Stomach (tissue), 19 donors: ENCODE measurements at places on chromosomes 3 and 15. TPM values are rescaled to one million over a fixed set of nuclear protein-coding genes. Genes with fewer than 3 reads are reported as not detected.

CLDN11 gene
- not detected for total RNA-seq

CLSTN2 gene
- total RNA-seq, result 2.0 TPM

- DNase-seq, result no peak
Observed at GRCh38 chr3:190166948-190167347, 46.3 kb upstream of the P3H2 start.

- DNase-seq, result no peak
Observed at GRCh38 chr15:91752081-91752785, 101.3 kb upstream of the SLCO3A1 start.

DNA sequence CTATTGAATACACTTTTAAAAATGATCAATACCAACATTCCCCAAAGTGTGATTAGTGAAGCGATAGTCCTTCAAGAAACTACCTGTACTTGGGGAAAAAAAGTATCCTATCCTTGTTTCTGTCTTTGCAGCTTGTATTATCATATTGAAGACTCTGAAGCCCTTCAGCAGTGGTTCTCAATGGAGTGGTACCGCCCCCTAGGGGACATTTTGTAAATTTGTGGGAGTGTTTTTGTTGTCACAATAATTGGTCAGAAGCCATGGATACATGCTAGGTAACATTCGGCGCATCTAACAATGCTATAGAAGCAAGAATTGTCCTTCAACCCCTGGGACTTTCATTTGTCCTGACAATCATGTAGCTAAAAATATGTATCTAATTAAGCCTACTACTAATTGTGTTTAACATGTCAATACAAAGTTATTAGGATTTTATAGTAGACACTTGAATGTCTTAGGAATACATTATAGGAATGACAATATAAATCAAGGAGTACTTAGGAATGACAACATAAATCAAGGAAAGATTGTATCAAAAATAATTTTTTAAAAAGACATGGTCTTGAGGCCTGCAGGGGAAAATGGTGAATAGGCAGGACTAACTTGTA is 53.7 kb downstream of the NMD3 start:
- DNase-seq, result no peak

- peak; percentile 38 for DNase-seq
Observed at GRCh38 chr15:77557144-77557543, 75.6 kb downstream of the LINGO1 start.

BNC1 gene
- total RNA-seq, result 0.55 TPM

CLDN18 gene
- 931 TPM for total RNA-seq

SUCNR1 gene
- total RNA-seq, result 0.92 TPM

DNA sequence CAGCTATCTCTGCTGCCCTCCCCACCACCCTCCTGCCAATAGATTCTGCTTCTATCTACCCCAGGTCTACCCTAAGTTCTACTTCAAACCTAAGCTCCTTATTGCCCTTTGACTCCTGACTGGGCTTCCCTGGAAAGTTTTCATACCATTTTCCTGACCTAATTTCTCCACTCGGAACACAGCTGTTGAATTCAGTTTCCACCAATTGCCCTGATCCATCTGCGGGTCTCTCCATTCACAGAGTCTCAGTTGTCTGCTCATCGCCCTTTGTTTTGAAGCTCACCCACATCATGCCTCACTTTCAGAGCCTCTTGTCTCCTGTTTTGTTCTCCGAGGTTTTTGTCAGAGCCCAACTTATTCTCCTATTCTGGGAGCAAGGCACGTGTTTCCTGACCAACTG is 56.8 kb upstream of the ABI3BP start:
- DNase-seq, result no peak

ALS2CL gene
- 45.6 TPM for total RNA-seq

GRCh38 chr3:51434746-51435327 is 43.8 kb downstream of the RBM15B start:
- DNase-seq, result peak; percentile 42

CPNE9 gene
- total RNA-seq, result not detected

DNA sequence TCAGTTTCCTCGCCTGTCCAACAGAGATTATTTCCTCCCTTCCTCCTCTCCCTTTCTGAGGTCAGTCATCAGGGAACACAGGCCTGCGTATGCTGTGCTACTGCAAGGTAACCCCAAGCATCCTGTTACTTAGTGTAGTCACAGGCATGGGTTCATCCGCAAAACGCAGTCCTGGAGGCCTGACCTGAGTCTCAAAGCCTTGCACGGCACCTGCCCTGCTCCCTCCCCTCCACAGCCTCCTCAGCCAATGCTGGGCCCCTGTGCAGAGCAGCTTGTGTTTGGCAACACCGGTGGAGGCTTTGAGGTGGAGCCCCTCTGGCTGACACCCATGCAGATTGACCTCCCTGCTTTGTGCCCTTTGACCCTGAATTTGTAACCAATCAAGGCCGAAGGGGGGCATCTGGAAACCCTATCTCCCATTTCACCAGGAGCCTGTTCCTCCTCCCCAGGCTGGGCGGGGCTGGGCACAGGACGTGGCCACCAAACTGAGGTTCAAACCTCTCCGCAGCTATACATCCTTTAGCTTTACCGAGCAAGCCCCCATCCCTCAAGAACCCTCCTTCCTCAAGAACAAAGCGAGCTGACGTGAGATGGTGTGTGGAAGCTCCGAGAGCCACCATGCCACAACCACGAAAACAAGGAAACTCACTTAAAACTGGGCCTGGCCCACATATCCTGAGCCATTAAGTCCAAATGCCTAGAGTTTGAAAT is 21.5 kb downstream of the TKT start:
- DNase-seq, result no peak

DNA sequence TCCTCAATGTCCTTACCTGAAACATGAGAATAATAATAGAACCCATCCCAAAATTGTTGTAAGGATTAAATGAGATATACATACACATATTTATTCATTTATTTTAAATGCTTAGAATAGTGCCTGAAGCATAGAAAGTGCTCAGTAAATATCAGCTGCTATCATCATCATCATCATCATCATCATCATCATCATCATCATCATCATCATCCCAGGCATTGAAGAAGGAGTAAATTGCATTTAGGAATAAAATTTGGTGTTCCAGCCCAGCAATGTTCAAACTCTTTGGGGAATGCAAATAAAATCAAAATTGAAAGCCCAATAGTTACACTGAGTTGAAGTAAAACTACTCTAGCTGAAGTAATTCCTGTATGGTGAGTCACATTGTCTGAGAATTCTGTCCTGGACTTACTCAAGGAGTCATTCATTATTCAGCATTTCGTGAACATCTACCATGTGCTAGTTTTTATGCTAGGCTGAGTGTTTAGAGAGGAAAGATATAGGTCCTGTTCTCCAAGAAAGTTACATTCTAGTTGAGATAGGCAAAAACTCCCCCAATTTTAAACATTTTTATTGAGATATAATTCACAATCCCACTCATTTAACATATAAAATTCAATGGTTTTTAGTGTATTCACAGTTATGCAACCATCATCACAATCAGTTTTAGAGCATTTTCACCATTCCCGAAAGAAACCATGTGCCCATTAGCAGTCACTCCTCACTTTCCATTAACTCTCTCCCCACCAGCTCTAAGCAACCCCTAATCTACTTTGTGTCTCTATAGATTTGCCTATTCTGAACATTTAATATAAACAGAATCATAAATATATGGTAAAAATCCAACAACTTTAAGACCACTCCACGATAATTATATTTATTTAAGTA is 107.2 kb downstream of the FRMD5 start:
- no peak for DNase-seq

DNA sequence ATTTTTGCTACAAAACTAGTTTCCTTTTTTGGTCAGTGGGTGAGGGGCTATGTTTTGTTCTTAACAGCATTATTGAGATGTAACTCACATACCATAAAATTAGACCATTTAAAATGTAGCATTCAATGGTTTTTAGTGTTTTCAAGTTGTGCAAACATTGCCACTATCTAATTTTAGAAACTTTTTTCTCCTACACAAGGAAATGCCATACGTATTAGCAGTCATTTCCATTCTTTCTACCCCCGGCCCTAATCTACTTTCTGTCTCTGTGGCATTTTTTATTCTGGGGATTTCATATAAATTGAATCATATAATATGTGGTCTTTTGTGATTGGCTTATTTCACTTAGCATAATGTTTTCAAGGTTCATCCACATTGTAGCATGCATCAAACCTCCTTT is 55.0 kb upstream of the TIPARP start:
- no peak for DNase-seq

DNA sequence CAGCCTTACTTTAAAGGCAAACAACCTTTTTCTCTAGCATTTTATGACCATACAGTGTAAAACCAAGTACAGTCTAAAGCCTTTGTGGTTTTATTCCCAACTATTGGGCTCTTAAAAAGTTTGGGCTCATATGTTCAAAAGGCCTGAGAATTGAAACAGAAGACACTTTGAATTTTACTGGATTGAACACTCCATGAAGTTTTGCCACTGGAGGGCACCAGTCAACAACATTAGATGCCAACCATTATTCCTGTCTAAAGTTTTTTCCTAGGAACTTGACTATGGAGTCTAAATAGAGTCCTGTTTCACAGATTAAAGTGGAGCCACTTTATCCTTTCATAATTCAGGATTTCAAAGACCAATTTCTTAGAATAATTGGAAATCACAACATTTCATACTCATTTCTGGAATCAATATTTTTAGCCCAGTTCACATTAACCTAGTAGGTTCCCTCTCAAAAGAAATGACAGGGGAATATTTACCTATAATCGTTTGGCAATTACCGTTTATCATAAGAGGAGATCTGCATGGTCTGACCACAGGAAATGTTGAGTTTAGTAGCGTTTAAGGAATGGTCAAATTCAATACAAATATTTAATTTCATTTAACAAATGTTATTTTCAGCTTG is 244.1 kb upstream of the PDZRN3 start:
- peak; percentile 41 for DNase-seq

- peak; percentile 43 for DNase-seq
Observed at GRCh38 chr3:81352867-81353266, 408.6 kb downstream of the GBE1 start.

DNA sequence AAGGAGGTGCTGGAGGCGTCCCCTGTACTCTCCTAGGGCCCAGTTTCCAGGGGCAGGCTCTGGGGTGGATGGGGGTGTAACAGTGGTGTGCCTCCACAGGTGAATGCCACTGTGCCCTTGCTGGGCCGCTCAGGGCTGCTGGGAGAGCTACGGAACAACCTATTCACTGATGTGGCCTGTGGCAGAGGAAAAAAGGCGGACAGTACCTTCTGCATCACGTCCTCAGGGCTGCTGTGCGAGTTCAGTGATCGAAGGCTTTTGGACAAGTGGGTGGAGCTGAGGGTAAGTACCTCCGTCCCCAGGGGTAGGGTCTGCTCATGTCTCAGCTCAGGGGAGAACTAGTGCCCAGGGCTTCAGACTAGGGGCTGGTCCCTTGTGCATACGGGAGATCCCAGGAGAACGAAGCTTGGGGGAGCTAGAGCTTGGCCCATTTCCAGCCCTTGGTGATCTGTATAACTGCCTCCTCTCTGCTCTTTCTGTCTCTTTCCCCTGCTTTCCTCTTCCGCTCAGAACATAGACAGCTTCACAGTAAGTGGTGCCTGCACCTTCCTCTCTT is 15.0 kb upstream of the JMJD7 start:
- no peak for DNase-seq

GRCh38 chr15:98755138-98755537 is 106.8 kb downstream of the IGF1R start:
- DNase-seq, result no peak

LIPH gene
- 60.0 TPM for total RNA-seq

DNA sequence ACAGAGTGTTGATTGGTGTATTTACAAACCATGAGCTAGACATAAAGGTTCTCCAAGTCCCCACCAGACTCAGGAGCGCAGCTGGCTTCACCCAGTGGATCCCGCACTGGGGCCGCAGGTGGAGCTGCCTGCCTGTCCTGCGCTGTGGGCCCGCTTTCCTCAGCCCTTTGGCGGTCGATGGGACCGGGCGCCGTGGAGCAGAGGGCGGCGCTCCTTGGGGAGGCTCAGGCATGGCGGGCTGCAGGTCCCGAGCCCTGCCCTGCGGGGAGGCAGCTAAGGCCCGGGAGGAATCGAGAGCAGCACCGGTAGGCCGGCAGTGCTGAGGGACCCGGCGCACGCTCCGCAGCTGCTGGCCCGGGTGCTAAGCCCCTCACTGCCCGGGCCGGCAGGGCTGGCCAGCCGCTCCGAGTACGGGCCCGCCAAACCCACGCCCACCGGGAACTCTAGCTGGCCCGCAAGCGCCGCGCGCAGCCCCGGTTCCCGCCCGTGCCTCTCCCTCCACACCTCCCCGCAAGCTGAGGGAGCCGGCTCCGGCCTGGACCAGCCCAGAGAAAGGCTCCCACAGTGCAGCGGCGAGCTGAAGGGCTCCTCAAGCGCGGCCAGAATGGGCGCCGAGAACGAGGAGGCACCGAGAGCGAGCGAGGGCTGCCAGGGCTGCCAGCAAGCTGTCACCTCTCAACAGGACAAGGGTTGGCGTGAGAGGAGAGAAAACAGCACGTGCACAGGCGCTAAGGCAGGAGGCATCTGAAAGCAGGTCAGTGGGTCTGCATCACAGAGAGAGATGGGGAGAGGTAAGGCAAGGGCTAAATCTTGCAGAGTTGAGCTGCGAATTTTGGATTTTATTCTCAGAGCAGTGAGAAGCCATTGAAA is 5.9 kb upstream of the EPB42 start:
- no peak for DNase-seq

GRCh38 chr15:65094294-65094995 is 17.9 kb downstream of the KBTBD13 start:
- no peak for DNase-seq

GRCh38 chr3:14773691-14774128 is 45.1 kb upstream of the FGD5 start:
- no peak for DNase-seq

- DNase-seq, result no peak
Observed at GRCh38 chr15:80411788-80412288, 7.7 kb downstream of the ARNT2 start.

DNA sequence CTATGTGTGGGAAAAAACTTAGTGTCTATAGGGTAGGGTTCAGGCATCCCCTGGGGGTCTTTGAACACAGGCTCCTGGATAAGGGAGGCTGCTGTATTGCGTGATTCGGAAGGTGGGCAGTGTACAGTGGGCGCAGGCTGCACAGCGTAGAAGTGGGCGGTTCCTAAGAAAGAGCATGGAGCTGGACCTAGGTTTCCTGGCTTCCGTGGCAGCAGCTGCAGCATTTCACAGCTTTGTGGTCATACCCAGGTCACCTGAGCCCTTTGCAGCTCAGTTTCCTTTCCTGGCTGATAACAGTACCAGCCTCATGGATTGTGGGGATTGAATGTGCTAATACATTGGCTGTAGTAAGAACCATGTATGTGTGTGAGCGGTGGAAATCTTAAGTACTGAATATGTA is 22.2 kb downstream of the CFAP100 start:
- no peak for DNase-seq

ADAMTS9 gene
- total RNA-seq, result 38.7 TPM

GRCh38 chr3:140238646-140239314 is 303.8 kb downstream of the CLSTN2 start:
- no peak for DNase-seq

DNA sequence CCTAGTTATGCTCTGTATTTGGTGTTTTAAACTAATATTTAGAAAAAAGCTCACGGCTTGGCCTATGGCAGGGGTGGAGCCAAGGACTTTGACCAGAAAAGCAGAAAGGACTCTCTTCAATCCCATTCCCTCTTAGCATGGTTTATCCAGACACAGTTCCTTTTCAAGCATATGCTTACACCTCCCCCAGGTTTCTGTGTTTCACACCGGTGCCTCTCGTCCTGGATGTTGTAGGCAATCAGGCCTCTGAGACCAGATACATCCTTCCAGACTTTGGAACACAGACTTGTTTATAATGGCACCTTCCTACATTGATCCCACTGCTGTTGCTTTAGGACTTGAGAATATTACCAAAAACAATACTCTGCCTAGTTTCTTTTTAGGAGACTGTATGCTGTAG is 440.5 kb upstream of the ARPP21 start:
- no peak for DNase-seq
